Smooth muscle cell of the pulmonary artery (primary cell): ENCODE measurements at places on chromosomes 7 and 10. TPM values are rescaled to one million over a fixed set of nuclear protein-coding genes. Genes with fewer than 3 reads are reported as not detected.

The VWC2 gene
- total RNA-seq: not detected in 2 replicates

The MGAM2 gene
- total RNA-seq: not detected in 2 replicates

The TMEM178B gene
- 0.52 and 2.3 TPM in 2 replicates for total RNA-seq

The TMEM248 gene
- total RNA-seq: 95.1 and 109 TPM in 2 replicates

The HKDC1 gene
- 0.78 and 6.8 TPM in 2 replicates for total RNA-seq

The CHST3 gene
- 49.4 and 64.2 TPM in 2 replicates for total RNA-seq

The GIMAP6 gene
- total RNA-seq: 0.13 and 0.46 TPM in 2 replicates

The CEP55 gene
- 5.5 and 12.3 TPM in 2 replicates for total RNA-seq

The SLC39A12 gene
- total RNA-seq: not detected in 2 replicates
